ENCODE measurements at places on chromosomes 5 and 9.
A peak's percentile ranks its signal among the peaks of the same experiment; 100 is the strongest.

- no peak for DNase-seq
Measured at GRCh38 chr9:112809351-112809848, 58.8 kb downstream of the SNX30 start.

GRCh38 chr9:134922066-134922931 lies 4.6 kb upstream of the FCN1 start:
- DNase-seq = no peak

DNA sequence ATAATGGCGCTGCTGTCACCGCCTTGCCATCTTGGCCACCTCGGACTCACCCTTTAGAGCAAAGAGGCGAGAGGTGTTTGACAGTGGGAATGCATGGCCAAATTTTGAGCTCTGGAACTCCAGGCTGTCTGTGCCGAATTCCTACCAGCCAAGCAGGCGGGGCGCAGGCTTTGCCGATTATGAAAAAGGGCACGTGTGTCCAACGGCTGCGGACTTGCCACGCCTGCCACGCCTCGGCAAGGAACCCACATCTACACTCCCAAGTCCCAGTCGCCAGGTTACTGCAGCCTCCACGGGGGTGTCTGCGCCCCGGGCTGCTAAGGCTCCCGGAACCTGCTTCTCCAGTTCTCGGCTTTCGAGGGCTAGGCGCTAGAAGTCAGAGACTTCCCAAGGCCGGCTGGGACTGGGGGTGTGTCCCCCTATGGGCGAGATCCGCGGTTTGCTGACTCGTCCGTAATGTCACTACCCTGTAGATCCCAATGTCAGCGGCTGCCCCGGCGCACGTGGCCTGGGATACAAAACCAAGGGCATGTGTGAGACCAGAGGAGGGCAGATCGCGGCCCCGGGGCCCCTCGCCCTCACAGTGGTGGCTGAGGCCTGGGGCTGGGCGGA lies 2.8 kb downstream of the NPR3 start:
- no peak for DNase-seq

- no peak for DNase-seq
Measured at GRCh38 chr5:123795688-123796087, 283.7 kb downstream of the CSNK1G3 start.

GRCh38 chr9:109549386-109549785 lies 51.3 kb upstream of the PTPN3 start:
- no peak for DNase-seq

GRCh38 chr5:120512791-120513650 lies 48.9 kb downstream of the PRR16 start:
- DNase-seq = no peak

DNA sequence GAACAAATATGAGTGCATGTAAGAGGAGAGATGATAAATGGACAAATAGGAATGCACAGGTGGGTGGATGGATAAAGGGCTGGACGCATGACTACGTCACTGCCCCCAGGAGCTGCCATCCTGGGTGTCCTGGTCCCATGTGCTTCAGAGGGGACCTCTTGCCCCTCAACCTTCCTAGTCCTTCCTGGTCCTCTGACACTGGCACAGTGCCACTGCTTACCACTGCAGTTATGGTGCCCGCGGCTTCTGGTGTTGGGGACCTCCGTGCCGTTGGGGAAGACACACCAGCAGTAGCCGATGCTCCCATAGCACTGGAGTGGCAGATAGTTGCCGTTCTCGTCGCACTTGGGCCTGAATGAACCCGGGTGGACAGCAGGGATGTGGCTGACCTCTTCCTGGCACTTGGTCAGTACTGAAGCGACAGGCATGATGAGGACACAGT lies 9.8 kb downstream of the CD74 start:
- no peak for DNase-seq

DNA sequence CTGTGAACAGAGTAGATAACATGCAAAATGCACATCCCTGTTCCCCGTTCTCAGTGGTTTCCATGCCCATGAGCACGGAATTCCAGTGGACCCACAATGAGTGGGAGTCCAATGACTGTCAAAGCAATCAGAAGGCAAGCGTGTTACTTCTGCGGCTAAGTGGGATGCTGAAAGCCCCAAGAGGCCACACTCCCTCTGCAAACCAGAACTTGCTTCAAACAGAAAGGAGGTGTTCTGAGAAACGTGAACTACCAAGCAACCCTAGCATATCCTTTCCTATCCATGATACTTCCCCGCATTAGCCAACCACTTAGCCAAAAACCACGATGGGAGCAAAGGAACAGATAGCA lies 21.7 kb upstream of the MVB12B start:
- DNase-seq = no peak

- DNase-seq = peak; percentile 47
Measured at GRCh38 chr5:174910245-174910737, 185.9 kb downstream of the MSX2 start.

Data from NCI-H774 (cell line).